Fibroblast of skin of scalp (primary cell): ENCODE measurements at places on chromosomes 2 and 18.

- DNase-seq, result no peak
Observed at GRCh38 chr18:63949068-63949737, at the start of gene HMSD. HMSD (plus strand) TSS chr18:63949301; CDS start chr18:63953456, 4,155 bp downstream.

DNA sequence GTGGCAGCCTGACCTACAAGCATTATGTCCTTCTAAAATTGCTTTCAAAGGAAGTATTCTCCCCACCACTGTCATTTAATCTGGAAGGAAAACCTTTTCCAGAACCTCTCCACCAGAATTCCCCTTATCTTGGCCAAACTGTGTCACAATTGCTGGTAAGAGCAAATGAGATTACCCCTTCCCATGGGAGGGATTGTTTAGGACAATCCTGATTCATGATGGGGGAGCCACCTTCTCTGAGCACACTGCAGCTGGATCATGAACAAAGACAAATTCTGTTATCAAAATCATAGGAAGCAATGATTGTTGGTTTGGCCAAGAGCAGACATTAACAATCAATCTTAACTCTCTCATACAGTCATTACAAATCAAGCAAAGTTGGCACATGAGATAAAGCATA, 18.1 kb upstream of the ATOH8 start:
- no peak for DNase-seq

GRCh38 chr2:120820263-120820952, 84.7 kb downstream of the GLI2 start:
- DNase-seq, result peak; percentile 84

DNA sequence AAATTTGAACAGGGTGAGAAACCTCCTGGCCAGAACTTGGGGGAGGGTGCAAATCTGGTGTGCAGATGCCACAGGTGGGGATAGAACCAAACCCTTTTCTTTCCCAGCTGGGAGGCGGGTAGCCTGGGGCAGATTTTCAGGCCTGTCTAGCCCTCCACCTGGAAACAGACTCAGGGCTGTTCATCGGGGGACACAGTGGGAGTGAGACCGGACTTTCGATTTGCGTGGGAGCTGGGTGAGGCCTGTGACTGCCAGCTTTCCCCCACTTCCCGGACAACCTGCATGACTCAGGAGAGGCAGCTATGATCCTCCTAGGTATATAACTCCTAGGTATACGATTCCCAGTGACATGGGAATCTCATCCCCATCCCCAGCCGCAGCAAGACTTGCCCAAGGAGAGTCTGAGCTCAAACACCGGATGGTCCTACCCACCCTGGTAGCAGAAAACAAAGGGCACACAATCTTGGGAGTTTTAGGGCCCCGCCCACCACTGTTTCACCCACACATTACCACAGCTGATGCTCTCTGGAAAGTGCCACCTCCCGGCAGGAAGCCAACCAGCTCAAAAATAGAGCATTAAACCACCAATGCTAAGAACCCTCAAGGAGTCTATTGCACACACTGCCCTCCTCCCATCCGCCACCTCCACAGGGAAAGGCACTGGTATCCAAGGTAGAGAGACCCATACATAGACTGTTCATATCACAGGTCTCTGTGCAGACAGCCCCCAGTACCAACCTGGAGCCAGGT, 92.5 kb downstream of the BARD1 start:
- no peak for DNase-seq

GRCh38 chr2:53652131-53652530, 115.5 kb upstream of the CHAC2 start:
- DNase-seq, result no peak

DNA sequence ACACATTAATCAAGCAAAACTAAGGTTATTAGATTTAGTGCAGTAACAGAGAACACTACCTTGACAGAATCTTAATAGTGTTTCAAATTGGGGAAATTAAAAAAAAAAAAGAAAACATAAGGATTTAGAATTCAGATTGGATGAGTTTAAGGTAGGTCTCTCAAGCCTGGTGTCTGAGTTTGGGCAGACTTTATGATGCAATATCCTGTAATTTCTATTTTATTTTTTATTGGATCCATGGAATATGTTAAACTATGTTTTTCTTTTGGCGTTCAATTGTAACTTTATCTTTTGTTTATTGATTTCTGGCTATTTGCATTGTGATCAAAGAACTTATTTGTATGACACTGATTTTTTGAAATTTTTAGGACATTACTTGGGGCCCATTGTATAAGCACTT, 394.1 kb upstream of the NETO1 start:
- DNase-seq, result no peak

DNA sequence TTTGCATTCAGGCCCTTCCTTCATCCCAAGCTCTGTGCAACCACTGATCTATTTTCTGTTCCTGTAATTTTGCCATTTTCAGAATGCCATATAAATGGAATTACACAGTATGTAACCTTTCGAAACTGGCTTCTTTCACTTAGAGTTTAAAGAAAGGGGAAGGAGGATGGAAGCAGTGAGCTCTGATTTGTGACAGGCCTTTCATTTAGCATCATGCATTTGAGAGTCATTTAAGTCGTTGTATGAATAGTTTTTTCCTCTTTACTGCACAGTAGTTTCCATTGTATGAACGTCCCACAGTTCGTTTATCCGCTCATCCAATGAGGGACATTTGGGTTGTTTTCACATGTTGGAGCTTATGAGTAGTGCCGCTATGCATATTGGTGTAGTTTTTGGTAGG, 67.0 kb downstream of the LBH start:
- no peak for DNase-seq

GRCh38 chr2:31088504-31089195, 49.6 kb downstream of the GALNT14 start:
- peak; percentile 58 for DNase-seq

- DNase-seq, result peak; percentile 85
Observed at GRCh38 chr2:187429989-187430388, 18.1 kb downstream of the CALCRL start.

DNA sequence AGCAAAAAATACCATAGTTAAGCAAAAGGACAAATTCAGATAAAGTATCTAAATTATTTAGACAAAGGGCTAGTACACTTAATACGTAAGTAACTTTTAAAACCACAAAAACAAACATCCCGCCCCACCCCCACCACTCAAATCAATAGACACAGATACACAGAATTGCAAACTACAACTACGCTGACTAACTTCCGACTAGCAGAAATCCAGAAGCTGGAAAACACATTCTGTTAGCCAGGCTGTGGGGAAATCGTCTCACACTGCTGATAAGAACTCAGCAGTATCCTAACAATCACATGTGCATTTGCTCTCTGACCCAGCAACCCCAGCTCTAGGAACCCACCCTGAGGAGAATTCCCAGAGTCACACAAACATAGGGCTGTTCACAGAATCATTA, 16.6 kb downstream of the FAM168B start:
- no peak for DNase-seq

DNA sequence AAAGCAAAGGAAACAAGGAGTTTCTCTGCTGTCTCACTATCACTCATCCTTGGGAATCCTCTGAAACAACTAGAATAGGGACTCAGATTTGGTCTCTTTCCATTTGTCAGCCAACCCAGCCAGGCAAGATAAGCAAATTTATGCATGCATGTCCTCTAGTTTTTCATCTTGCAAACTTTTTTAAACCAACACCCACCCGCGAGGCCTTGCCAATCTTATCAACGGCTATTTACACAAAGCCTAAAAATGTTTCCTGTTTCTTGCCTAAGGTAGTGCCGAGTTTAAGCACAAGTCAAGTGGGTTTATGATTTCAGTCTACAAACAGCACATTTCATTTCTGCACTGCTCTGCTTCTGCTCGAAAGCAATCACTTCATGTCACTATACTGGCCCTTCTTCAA, 240.9 kb downstream of the STK39 start:
- no peak for DNase-seq

DNA sequence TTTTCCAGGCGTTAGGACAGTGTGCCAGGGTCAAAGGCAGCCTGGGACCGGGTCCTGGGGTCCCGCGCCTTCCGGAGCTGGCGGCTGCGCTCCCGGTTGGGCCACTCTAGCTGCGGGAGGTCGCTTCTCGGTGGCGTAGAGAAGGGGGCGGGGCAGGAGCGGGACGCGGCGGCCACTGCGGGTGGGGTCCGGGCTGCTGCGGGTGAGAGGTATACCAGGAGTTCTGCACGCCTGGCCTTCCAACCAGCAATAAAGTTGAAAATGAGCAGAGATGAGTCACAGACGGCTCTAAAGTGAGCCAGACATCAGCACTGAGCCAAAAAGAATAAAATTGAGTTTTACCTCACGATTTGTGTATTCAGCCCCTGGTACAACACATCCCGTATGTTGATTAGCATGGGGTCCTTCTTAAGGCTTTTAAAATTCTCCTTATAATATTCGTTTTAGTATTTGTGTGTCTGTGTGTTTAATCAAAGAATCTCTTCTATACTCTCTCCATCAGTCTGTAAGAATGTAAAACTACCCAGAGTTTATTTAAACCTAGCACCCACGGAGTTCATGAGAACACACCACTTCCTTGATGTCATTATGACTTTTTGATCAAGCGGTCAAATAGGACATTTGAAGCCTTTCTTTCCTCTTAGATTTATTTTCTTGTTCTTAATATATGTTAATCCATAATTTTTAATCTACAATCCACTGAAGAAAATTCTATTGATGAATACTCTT, at the start of gene C1GALT1C1L:
Gene C1GALT1C1L (minus strand): TSS at position 108 of the 729 bp plus-strand sequence. CDS start 107 bp downstream, at position 1.
- DNase-seq, result peak; percentile 48

DNA sequence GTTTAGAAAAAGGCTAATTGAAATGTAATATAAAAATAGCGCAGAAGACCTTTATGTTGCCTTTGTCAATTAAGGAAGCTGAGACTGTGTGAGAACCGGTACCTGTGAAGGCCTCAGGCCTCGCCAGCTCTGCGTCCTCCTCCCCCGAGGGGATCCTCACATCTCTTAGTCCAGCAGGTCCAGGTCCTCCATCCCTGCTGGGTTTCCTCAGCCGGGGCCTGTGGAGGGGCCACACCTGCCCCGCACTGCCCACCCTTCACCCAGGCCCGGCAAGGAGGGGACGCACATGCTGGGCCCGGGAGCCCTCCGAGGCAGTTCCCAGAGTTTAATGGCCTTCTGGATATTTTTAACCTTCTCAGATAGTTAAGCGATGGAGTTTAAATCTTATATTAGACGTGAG, 3.5 kb downstream of the KCNG2 start:
- DNase-seq, result no peak

GRCh38 chr2:8216397-8216796, 465.5 kb upstream of the ID2 start:
- peak; percentile 8 for DNase-seq

- peak; percentile 43 for DNase-seq
Observed at GRCh38 chr2:46275995-46276394, 21.2 kb upstream of the EPAS1 start.

DNA sequence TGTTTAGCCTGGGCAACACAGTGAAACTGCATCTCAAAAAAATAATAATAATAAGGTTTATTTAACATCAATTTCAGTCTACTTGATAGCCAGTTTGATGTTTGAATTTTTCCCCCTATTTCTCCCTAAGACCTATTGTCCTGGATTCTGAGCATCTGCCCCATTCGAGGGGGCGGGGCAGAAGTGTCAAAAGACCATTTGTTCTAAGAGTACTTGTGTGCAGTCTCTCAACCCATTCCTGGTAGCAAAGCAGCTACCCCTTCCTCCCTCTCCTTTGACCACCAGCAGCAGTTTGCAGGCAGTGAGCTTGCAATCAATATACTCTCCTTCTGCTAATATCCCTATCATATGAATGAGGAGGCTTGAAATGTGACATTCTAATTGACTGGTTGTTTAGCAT, 71.9 kb downstream of the VWC2L start:
- DNase-seq, result no peak

DNA sequence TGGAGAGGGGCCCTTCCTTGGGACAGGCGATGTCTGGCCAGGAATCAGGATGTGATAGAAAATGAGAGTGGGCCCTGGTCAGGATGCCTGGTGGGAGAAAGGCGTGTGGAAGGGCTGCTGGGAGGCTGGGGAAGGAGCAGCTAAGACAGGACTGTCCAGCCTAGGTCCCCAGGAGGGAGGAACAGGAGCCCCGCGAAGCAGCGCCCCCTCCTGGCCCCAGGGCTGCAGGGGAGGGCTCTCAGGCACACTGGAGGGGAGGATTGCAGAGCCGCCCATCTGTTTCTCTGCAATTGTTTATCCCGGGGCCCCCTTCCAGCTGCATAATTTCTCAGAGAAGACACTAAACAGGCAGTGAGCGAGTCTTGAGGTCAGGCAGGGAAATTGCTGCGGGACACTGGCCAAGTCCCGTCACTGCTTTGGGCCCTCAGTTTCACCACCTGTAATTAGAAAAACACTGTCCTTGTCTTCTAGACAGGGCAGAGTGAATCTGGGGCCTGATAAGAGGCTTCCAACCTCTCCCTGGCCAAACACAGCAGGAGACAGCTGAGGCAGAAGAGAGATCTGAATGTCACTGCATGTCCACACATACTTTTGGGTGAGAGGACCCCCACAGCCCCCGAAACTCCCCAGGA, 3.9 kb upstream of the NPPC start:
- no peak for DNase-seq

DNA sequence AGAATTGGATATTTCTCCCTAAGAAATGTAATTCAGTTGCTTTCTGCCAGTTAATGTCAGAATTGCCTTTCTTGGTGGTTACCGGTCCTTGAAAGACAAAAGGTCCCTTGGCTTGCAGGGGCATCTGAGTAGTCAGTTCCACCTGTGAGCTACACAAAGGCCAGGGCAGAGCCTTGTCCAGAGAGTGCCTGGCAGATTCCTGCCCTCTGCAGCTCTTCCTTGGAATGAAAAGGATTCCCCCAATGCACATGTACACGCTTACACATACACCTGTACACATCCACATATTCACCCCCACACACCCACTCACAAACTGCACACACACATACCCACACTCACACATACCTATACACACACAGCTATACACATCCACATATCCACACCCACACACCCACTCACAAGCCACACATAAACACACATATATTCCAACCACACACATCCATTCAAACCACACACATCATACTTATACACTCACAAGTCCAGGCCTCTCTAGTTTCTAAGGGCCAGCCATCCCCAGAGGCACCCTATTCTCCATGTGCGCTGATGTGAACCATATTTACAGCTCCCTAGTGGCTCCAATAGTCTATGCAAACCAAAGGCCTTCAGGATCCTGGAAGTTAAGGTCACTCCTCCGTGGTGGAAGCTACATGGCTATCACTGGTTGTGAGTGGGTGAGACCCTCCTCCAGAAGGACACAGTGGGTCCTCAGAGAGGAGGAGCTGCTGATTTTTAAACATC, 9.6 kb downstream of the CYRIA start:
- no peak for DNase-seq

- DNase-seq, result no peak
Observed at GRCh38 chr2:80311304-80311703, 6.8 kb upstream of the LRRTM1 start.

DNA sequence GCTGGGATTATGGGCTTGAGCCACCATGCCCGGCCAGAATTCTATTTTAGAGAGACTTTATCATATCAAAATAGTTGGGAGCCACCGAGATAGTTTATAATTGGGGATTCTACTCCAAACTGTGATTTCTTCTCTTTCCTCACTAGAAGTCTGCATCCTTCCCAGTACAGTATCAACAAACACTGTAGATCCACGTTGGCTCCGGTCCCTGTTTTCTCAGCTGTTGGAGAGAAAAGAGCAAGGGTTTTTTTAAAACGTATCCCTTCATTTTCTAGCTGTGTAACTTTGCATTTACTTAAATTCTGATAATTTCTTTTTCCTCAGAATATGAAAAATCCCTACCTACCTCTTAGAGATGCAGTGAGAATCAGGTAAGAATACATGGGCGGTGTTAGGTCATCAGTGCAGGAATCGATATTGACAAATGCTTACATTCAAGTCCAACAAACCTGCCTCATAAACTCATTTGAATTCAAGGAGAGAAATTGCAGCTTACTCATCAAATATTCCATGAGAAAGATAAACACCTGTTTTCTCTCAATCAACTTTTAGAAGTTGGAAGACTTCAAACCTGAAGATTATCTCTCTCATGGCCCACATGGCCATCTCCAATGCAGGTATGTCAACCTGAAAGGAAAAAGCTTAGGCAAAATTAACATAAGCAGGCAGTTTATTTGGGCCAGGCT, 17.7 kb upstream of the PDCL3 start:
- no peak for DNase-seq
